ENCODE measurements at places on chromosomes 6 and 20. TPM values are rescaled to one million over a fixed set of nuclear protein-coding genes. Genes with fewer than 3 reads are reported as not detected.
A peak's percentile ranks its signal among the peaks of the same experiment; 100 is the strongest.

GRCh38 chr20:18428490-18429173, 38.2 kb downstream of the DZANK1 start:
- no peak overlapping the region for H3K4me3 ChIP-seq
- H3K27me3 ChIP-seq: no peaks in the 10 kb centered on the region
- no peaks in the 10 kb centered on the region for H3K4me1 ChIP-seq
- no peak for DNase-seq
- no peak overlapping the region for H3K27ac ChIP-seq

- no peaks in the 10 kb centered on the region for H3K4me1 ChIP-seq
- no peak overlapping the region for H3K27ac ChIP-seq
- no peak for DNase-seq
- H3K4me3 ChIP-seq: no peak overlapping the region
- H3K36me3 ChIP-seq: no peaks in the 10 kb centered on the region
Measured at GRCh38 chr6:3423439-3424184, 33.2 kb downstream of the SLC22A23 start.

DNA sequence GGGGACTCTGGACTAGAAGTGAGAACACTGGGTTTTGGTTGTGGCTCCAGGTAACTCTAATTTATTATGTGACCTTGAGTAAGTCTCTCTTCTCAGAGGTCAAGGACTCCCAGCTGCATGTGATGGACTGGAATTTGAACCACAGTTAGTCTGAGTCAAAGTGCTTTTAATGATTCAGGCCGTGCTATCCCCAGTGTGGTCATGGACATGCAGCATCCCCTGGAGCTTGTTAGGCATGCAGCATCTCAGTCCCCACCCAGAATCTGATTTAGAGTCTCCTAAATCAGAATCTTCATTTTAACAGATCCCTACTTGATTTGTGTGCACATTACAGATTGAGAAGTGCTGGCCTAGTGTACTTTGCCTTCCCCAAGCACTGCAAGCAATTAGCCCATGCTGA, 74.2 kb downstream of the TOX2 start:
- no peak overlapping the region for H3K27ac ChIP-seq
- DNase-seq: no peak
- H3K27me3 ChIP-seq: no peaks in the 10 kb centered on the region
- H3K4me1 ChIP-seq: no peaks in the 10 kb centered on the region

DNA sequence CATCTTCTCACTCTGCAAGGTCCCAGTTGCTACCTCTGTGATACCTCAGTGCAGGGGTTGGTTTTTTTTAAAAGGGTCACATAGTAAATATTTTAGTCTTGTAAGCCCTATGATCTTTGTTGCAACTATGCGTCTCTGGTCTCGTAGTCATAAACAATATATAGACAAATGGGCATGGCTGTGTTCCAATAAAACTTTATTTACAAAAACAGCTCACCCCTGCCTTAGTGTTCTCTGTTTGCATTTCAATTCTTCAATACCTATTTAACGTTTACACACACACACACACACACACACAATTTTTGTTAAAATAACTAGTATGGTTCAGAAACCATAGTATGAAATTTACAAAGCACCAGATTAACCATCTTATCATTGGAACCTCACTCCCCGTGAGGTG, 216.8 kb downstream of the PREX1 start:
- DNase-seq: no peak
- H3K27me3 ChIP-seq: peaks cover 3% of the 10 kb centered on the region
- no peak overlapping the region for H3K27ac ChIP-seq
- no peak overlapping the region for H3K4me3 ChIP-seq

DNA sequence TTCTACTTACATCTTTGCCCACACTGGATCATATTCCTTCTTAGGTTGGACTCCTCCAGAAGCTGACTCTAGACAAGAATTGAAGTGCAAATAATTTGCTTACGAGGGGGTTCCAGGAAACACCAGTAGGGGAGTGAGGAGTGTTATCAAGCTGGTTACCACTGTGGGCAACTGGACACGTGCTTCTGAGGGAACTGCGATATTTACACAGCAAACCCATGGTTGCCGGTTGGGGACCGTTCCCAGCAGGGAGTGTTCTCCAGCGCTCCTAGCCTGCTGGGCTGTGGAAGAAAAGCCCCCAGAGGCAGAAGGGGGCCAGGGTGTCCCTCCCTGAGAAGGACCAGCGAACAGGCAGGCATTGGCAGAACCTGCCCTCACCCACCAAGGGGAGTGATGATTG, 21.7 kb downstream of the MDFI start:
- H3K4me3 ChIP-seq: no peak overlapping the region
- no peak for DNase-seq

DNA sequence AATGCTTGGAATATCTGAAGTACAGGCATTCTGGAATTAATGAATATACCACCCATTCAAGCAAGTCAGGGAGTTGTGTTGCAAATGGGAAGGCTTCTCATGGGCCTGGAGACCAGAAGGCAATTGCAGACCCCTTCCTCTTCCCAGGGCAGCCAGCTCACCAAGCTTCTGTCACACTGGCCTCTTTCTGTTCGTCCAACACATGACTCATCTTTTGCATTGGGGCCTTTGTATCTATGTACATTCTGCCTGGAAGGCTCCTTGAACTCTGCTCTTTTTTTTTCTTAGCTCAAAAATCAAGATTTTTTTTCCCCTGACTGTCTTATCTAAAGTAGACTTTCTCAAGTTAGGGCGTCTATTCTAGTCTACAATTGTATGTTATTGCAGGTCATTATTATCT, 132.9 kb upstream of the MYLIP start:
- peaks cover 2% of the 10 kb centered on the region for H3K4me1 ChIP-seq
- no peak overlapping the region for H3K4me3 ChIP-seq

DNA sequence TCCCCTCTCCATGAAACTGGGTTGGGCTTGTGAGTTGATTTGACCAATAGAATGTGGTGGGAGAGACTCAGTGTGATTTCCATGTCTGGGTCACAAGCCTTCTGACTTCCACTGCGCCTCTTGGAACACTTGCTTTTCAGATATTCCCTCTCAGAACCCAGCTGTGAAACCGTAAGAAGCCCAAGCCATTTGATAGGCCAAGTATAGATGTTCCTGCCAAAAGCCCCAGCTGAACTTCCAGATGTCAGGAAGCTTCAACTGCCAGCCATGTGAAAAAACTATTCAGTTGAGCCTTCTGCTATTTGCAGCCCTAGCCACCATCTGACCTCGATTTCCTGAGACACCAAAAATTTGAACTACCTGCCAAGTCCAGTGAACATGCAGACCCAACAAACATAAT, 387.8 kb upstream of the GJE1 start:
- no peaks in the 10 kb centered on the region for H3K36me3 ChIP-seq
- H3K4me1 ChIP-seq: no peaks in the 10 kb centered on the region
- H3K4me3 ChIP-seq: no peak overlapping the region

- no peaks in the 10 kb centered on the region for H3K27me3 ChIP-seq
- no peak overlapping the region for H3K27ac ChIP-seq
- no peaks in the 10 kb centered on the region for H3K4me1 ChIP-seq
- no peak for DNase-seq
- no peak overlapping the region for H3K4me3 ChIP-seq
Measured at GRCh38 chr20:42886046-42886445, 303.7 kb downstream of the PTPRT start.

GRCh38 chr6:108897371-108897770, 49.1 kb downstream of the ARMC2 start:
- no peak overlapping the region for H3K27ac ChIP-seq
- no peaks in the 10 kb centered on the region for H3K36me3 ChIP-seq
- peaks cover 36% of the 10 kb centered on the region for H3K4me1 ChIP-seq
- no peak for DNase-seq
- no peaks in the 10 kb centered on the region for H3K27me3 ChIP-seq
- H3K4me3 ChIP-seq: no peak overlapping the region

GRCh38 chr6:2086326-2086965, 159.0 kb downstream of the GMDS start:
- no peaks in the 10 kb centered on the region for H3K4me1 ChIP-seq
- no peak for DNase-seq
- H3K27me3 ChIP-seq: no peaks in the 10 kb centered on the region
- H3K27ac ChIP-seq: no peak overlapping the region

Gene SCP2D1
- not detected for total RNA-seq

Gene C2
- 0.78 TPM for total RNA-seq

Gene FLRT3
- total RNA-seq: not detected

Gene BPI
- not detected for total RNA-seq

Gene ATP6V1G2
- total RNA-seq: 1.9 TPM

GRCh38 chr20:20251836-20252235, 116.1 kb upstream of the INSM1 start:
- no peak overlapping the region for H3K27ac ChIP-seq
- no peak overlapping the region for H3K4me3 ChIP-seq
- H3K4me1 ChIP-seq: no peaks in the 10 kb centered on the region
- H3K36me3 ChIP-seq: no peaks in the 10 kb centered on the region

- peak overlapping the region; percentile 50 for H3K4me3 ChIP-seq
- DNase-seq: no peak
- H3K27ac ChIP-seq: peak overlapping the region; percentile 94
Measured at GRCh38 chr6:137875058-137875520, 8.0 kb downstream of the TNFAIP3 start.

- peaks cover 49% of the 10 kb centered on the region for H3K36me3 ChIP-seq
- H3K27ac ChIP-seq: no peak overlapping the region
- peaks cover 27% of the 10 kb centered on the region for H3K4me1 ChIP-seq
- H3K4me3 ChIP-seq: no peak overlapping the region
- DNase-seq: no peak
Measured at GRCh38 chr20:38751360-38751976, 3.2 kb downstream of the ACTR5 start.

DNA sequence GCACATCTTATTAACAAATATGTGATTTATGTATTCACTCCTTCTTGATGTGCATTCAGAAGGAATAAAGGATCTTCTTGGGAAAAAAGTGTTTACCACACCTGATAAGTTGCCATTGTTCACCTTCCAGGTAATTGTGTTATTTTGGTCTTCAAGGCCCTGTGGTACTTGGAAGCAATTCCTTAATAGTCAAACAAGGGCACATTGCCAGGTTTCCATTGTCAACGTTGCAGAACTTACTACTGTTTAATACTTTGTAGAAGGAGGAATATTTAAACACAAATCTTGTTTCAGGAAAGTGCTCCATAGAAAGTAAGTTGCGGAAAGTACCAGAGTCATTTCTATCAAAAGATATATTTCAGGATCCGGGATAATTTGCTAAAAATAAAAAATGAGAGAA, 129.5 kb upstream of the SGK1 start:
- H3K27me3 ChIP-seq: no peaks in the 10 kb centered on the region
- DNase-seq: no peak
- no peaks in the 10 kb centered on the region for H3K36me3 ChIP-seq

- no peaks in the 10 kb centered on the region for H3K36me3 ChIP-seq
- H3K4me1 ChIP-seq: no peaks in the 10 kb centered on the region
- H3K27me3 ChIP-seq: peaks cover 3% of the 10 kb centered on the region
- H3K4me3 ChIP-seq: no peak overlapping the region
- no peak for DNase-seq
Measured at GRCh38 chr6:113276601-113277000, 580.5 kb upstream of the MARCKS start.

DNA sequence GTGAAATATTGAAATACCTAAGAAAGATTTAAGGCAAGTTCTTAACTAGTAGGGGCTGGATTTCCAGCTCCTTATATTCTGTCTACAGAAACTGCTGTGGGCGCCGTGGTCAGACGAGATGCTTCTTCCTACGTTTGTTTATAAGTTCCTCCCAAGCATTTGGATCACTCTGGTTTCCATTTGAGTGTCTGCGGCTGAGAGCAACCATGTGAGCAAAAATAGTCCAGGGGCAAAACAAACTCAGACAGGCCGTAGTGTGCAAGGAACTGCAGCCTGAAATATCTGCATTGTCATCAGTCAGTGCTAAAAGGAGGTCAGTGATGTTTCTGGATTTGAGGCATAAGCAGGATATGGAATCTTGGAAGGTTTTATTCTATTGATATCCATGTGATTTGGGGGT, 485.9 kb upstream of the JAG1 start:
- H3K4me1 ChIP-seq: no peaks in the 10 kb centered on the region
- no peaks in the 10 kb centered on the region for H3K27me3 ChIP-seq
- H3K4me3 ChIP-seq: no peak overlapping the region
- no peaks in the 10 kb centered on the region for H3K36me3 ChIP-seq

DNA sequence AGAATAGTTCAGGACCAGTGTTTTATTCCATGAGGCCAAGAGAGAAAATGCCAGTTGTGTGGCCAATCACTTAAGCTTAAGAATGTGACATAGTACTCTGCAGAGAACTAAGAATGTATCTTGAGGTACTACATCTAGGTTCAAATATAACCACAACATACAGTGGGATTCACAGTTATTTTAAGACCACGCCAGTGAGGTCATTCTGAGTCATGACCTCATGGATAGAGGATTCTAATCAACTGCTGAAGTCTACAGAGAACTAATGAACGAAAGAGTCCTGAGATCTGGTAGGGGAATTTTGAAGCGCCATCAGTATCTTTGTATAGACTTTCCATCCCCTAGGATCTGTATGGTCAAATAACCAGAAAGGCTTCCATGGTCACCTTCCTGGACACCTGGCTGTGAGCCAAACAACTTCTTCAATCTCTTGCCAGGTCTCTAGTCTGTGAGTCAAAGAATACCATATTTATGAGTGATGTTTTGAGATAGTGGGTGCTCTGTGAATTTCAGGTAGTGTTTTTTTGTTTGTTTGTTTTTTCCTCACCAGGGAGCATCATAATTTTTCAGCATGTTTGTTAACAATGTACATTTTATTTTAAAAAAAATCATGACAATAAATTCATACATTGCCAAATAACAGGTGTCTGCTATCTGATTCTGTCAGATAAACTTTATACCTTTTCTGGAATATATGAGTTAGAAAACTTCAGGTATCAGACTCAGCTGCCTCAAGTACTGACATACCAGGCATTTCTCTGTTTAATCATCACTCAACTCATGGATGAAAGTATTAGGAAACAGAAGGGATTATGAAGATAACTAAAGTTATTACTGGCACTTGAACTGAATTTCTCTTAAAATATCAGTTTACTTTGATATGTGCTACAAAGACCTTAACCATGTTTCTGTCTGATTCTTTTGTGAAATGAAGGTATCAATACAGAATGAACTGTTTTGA, 217.9 kb downstream of the PLCB4 start:
- DNase-seq: no peak
- no peak overlapping the region for H3K27ac ChIP-seq
- H3K36me3 ChIP-seq: no peaks in the 10 kb centered on the region
- no peaks in the 10 kb centered on the region for H3K4me1 ChIP-seq
- no peak overlapping the region for H3K4me3 ChIP-seq
- no peaks in the 10 kb centered on the region for H3K27me3 ChIP-seq

GRCh38 chr6:37303091-37303660, 45.2 kb upstream of the TMEM217 start:
- DNase-seq: no peak
- no peaks in the 10 kb centered on the region for H3K27me3 ChIP-seq
- H3K4me1 ChIP-seq: peaks cover 9% of the 10 kb centered on the region

Gene EZR
- 488 TPM for total RNA-seq

DNA sequence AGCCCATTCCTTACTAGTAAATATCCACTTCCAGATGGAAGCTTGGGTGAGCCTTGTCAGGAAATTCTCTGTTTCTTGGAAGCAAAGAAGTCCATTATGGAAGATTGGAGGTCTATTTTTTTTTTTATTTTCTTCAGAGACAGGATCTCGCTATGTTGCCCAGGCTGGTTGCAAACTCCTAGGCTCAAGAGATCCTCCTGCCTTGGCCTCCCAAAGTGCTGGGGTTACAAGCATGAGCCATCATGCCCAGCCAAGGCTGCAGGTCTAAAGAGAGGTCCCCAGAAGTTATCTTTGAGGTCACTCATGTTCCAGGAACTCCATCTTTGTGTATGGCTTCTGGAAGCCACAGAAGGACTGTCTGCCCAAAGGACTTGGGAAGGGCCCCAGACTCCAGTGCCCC, 255.3 kb downstream of the LY86 start:
- no peaks in the 10 kb centered on the region for H3K36me3 ChIP-seq
- no peak for DNase-seq
- peaks cover 11% of the 10 kb centered on the region for H3K4me1 ChIP-seq
- no peak overlapping the region for H3K4me3 ChIP-seq

Gene TOMM6
- total RNA-seq: 219 TPM

Gene EPM2A
- 21.9 TPM for total RNA-seq
